Naive thymus-derived CD4-positive, alpha-beta T cell (primary cell): ENCODE measurements at places on chromosomes 1 and 21.
A peak's percentile ranks its signal among the peaks of the same experiment; 100 is the strongest.

DNA sequence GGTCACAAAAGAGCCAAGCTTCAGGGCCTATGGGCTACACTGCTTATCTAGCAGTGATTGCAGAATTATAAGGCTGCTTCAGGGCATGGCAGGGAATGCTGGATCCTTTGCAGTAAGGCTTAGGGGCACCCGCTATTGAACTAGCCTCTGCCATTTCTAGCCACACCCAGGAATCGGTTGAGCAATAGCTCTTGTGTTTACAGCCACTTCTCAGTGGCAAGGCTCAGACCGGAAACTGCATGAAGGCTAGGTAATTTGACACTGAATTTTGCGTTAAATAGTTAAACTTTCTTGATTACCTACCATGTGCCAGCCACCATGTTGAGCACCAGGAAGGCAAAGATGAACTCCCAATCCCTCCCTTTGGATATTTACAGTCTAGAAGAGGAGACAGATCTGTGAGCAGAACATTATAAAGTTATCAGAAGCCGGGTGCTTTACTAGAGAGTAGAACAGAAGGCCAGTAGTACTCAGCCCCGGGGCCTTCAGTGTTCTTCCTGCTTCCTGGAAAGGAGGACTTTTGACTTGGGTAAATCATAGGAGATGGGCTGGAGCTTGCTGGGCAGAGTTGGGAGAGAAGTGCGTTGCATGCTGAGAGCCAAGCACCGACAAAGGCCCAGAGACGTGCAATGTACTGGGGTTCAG lies 98.6 kb upstream of the LPGAT1 start:
- H3K36me3 ChIP-seq: no peaks in the 10 kb centered on the region
- no peaks in the 10 kb centered on the region for H3K27me3 ChIP-seq
- DNase-seq: no peak

GRCh38 chr1:184860535-184860934 lies 105.9 kb upstream of the EDEM3 start:
- H3K36me3 ChIP-seq: no peaks in the 10 kb centered on the region
- no peak overlapping the region for H3K4me3 ChIP-seq
- no peak for DNase-seq
- H3K27ac ChIP-seq: no peak overlapping the region
- no peaks in the 10 kb centered on the region for H3K4me1 ChIP-seq

GRCh38 chr1:150566589-150567340 lies 12.6 kb downstream of the MCL1 start:
- H3K4me3 ChIP-seq: peak overlapping the region; percentile 73
- no peaks in the 10 kb centered on the region for H3K27me3 ChIP-seq
- peaks cover 83% of the 10 kb centered on the region for H3K4me1 ChIP-seq
- peak overlapping the region; percentile 97 for H3K27ac ChIP-seq

GRCh38 chr1:230005040-230005439 lies 62.0 kb upstream of the GALNT2 start:
- H3K4me3 ChIP-seq: no peak overlapping the region
- no peak for DNase-seq
- no peak overlapping the region for H3K27ac ChIP-seq
- no peaks in the 10 kb centered on the region for H3K36me3 ChIP-seq
- H3K27me3 ChIP-seq: no peaks in the 10 kb centered on the region

GRCh38 chr1:156760092-156760795 lies 7.1 kb upstream of the PRCC start:
- DNase-seq: no peak
- no peaks in the 10 kb centered on the region for H3K4me1 ChIP-seq
- no peaks in the 10 kb centered on the region for H3K36me3 ChIP-seq
